Cardiac fibroblast (primary cell): ENCODE measurements at places on chromosomes 6 and 20.

DNA sequence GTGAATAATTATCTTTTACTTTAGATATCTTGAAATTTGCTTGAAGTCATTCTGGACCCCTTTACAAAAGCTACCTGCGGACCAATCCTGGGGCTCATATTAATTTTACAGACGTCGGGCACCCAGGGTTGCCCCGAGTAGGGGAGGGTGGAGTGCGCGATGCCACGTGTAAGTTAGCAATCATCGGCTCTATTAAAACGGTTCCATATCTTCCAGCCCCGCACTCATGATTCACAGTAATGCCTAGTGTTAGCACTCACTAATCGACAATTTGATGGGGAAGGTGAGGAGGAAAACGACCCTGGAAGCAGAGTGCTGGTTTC, 34.9 kb upstream of the TCF21 start:
- no peak for DNase-seq

DNA sequence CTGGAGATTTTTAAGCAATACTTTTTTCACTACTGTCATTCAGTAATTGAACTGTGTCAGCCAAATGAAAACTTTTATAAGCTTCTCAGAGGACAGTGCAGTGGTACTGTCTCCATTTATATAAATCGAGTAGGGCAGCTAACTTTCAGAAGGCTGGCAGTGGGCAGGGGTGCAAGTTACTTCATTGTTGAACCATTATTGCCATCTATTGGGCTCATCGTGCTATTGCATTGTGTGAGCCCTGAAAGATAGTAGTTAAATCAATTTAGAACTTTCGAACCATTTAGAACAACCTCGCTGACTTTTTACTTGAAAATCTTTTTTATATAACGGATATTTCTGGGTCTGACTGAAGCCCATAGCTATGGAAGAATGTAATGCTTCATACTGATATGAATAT, 347.8 kb upstream of the PLCB4 start:
- DNase-seq: peak; percentile 79

DNA sequence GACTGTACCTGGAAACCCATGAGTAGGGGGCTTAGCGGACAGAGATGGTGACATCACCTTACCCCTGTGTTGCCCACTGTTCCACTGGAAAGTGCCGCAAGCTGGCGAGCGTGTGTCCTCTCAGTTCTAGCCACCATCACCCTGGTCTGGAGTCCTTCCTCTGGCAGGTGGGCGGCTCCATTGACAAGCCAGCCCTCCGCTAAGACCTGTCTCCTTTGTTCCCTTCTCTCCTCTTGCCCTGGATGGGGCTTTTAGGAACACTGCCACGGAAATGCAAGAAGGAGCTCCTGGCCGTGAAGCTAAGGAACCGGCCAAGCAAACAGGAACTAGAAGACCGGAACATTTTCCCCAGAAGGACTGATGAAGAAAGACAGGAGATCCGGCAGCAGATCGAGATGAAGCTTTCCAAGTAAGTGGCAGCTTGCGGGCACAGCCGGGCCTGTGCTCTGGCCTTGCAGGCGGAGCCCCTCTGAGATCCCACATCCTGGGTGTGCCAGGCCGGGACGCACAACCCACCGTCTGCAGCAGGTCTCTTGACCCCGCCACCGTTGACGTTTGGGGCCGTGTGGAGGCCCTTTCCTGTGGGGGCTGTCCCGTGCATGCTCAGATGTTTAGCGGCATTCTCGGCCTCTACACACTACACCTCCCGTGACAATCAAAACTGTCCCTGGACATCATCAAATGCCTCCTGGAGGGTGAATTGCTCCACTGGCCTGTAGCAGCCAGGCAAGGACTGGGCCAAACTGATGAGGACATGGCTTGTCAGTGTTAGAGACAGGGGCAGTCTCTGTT, 127.5 kb downstream of the SYCP2 start:
- no peak for DNase-seq

- no peak for DNase-seq
Observed at GRCh38 chr6:155770856-155771255, 315.2 kb upstream of the NOX3 start.

GRCh38 chr6:158818581-158819212, 471 bp downstream of the EZR start:
- DNase-seq: peak; percentile 65
